CD4-positive, alpha-beta T cell treated with Interleukin-4 for 4 hours (primary cell): ENCODE measurements at places on chromosomes 6 and 20.

DNA sequence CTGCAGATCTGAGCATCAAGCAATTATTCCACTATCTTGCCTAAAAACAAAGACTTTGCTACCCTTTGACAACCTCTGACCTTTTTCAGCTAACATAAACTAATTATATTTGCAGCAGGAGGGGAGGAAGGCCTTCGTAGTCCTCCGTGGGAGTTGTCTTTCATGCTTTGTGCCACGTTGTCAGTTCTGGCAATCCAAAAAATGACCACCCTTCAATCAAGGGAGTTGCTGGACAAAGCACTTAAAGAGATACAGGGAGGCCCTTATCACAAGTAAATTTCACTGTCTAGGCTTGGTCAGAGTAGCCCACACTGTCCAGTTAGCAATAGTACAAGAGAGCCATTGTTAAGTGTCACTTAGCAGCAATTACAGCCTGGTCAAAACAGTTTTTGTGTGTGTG, 578.9 kb downstream of the HAO1 start:
- DNase-seq: no peak

DNA sequence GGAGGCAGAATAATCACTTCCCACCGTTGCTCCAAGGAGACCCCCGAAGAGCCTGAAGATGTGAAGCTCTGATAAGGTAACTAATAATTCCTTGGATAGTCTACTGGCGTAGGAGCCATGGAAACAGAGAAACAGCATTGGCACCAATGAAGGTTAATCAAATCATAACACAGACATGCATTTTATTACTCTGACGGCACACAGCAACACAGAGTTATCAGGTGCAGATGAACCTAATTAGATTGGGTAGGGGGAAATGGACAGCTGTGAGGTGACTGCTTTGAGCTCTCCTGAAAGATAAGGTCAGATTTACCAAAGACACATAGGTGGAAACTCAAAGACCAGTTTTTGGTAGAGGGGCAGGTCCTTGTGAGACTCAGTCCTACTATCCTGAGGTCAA, 544.0 kb upstream of the AGPAT4 start:
- DNase-seq: no peak

DNA sequence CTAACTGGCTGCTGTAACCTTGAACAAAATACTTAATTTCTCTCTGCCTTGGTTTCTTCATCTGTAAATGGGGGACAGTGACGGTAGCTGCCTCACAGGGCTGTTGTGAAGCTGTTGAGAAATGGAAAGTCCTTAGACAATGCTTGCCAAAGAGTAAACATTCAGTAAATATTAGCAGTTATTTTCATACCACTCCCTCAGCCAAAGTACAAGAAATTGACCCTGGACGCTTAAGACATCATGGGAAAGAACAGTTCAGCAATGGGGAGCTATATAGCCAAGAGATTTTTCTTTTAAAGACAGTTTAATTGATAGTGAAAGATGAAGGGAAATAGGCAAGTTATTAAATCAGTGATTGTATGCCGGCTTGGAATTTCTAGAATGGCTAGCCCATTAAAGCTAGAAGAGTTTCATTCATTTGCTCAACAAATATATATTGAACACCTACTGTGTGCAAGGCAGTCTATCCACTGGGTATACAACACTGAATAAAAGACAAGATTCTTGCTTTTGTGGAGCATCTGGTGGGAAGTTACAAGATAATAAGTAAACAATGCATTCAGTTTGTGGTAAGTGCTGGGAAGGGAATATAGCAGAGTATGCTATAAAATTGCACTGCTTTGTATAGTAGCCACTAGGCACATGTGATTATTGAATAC, 2.0 kb downstream of the CTNNBL1 start:
- no peak for DNase-seq

GRCh38 chr6:2725999-2726567, 24.6 kb downstream of the MYLK4 start:
- DNase-seq: peak; percentile 10

DNA sequence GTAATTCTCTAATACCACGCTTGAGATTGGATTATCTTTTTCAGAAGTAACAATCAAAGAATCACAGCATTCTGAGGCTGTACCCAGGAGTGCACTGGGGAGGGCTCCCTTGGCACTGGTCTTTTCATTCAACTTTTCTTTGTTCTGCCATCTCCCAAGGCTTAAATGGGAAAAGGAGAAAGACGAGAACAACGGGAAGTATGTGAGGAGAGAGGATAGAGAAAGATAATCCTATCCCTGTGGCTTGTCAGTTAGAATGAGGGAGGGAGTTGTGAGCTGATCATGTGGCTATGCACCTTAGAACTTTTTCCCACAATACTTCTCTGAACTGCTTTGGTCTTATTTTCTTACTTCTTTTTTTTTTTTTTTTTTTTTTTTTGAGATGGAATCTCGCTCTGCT, 83.1 kb downstream of the CAP2 start:
- DNase-seq: no peak

- no peak for DNase-seq
These were observed 190.4 kb downstream of the OGFRL1 start for GRCh38 chr6:71478834-71479541.

GRCh38 chr6:15402406-15403045, 156.7 kb downstream of the JARID2 start:
- DNase-seq: no peak

DNA sequence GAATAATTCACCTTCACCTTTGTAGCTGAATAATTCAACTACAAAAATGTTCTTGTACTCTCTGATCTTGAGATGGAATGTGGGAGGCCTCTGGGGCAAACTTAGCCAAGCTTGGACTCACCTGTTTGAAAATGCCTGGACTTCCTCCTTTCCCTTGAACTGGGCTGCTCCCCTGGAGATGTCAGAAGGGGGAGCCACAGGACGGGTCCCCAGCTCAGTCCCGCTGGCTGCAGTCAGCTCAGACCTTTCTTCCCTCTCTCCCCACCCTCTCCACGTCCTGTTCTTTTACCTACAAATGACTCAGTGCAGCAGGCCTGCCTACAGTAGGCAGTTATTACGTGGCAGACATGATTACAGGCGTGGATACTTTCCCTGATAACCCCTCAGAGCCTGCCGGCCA, 131.5 kb upstream of the RALGAPA2 start:
- no peak for DNase-seq

GRCh38 chr20:57435498-57436222, 44.5 kb downstream of the RBM38 start:
- peak; percentile 41 for DNase-seq

- no peak for DNase-seq
These were observed 66.4 kb upstream of the KIF13A start for GRCh38 chr6:18053555-18054445.

GRCh38 chr6:3454273-3455010, 2.4 kb downstream of the SLC22A23 start:
- no peak for DNase-seq

GRCh38 chr6:15264902-15265761, 19.3 kb downstream of the JARID2 start:
- no peak for DNase-seq

DNA sequence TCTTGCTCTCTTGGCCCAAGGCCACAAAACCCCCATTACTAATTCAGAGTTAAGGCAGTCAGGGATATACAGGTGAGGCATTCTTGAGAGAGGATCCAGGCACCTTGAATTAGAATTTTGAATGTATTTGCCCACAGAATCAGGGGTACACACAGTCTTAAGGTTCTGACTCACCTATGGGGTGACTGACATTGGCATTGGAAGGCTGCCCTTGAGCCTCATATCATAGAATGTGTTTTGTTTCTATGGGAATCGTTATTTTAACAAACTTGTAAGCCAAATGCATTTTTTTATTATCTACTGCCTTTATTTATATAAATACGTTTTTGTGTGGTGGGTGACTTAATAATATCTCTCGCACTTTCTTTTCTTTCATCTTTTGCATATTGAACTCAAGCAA, 218.6 kb upstream of the CITED2 start:
- DNase-seq: no peak

- no peak for DNase-seq
These were observed 125.8 kb upstream of the BCLAF1 start for GRCh38 chr6:136415351-136416007.

DNA sequence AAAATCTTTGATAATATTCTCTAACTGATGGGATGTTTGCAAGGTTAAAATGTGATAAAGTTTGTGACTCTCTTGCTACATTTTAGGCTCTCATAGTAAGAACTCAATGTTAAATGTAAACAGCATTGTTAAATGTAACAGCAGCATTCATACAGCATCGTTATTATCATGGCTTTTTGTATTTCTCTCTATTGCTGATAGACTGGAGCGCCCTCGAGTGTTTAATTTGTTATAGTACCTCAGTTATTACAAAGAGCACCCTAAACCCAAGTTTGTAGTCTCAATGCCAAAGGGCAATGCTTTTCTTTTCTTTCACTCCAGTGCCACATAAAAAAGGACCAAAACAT, 14.9 kb upstream of the TTPAL start:
- DNase-seq: peak; percentile 7

DNA sequence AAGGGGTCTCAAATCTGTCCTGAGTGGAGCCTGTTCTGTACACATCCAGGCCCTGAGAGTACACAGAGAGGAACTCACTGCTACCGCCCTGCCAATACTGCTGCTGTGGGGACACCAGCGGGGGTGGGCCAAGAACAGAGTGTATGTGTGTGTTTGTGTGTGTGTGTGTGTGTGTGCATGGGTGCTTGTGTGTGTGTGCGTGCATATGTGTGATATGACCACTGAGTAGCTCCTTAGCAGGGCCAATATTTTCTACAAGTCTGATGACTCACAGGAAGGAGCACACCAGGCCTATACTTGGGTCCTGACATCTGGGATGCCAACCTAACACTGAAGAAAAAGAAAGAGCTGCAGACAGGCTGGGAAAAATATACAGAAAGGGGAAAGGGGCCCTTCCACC, 1.4 kb downstream of the RAET1E start:
- DNase-seq: no peak

DNA sequence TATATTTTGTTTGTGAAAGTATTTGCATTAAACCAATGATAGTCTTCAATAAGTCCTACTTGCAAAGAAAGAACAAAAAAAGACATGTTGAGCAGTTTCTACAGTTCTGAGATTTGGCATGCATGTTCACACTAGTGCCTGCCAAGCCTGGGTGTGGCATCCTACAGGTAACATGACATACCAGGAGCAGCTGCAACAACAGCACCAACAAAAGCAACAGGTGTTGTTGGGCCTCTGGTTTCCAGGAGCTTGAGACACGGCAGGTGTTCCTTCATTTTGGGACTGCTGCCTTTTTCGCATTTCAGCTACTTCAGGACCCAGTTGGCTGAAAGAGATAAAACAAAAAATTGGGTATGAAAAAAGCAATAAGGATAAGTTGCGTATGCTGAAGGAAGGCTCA, 41.2 kb upstream of the MTRF1L start:
- no peak for DNase-seq

- no peak for DNase-seq
These were observed 119.9 kb upstream of the MOCS1 start for GRCh38 chr6:40054186-40054585.

- no peak for DNase-seq
These were observed 48.4 kb upstream of the EZR start for GRCh38 chr6:158867381-158868121.

DNA sequence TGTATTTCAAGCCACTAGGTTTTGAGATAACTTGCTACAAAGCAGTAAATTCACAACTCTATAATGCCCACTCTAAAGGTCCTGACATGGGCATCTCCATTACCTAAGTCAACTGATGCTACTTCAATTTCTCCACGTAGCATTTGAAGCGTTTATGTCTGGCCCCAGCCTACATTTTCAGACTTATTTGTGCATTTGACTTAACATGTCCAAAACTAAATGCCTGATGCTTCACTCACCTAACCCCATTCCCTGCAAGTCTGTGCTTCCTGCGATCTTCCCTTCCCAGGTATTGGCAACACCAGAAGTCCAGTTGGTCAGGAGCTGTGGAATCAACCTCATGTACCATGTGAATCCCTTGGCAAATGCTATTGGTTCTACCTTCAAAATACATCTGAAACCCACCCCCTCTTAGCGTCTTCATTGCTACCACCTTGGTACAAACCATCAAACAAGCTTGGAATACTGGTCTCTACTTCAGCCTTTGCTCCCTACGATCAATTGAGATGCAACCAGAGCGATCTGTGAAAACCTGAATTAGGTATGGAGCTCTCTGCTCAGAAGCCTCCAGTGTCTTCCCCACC, 12.8 kb upstream of the ZNFX1 start:
- no peak for DNase-seq

DNA sequence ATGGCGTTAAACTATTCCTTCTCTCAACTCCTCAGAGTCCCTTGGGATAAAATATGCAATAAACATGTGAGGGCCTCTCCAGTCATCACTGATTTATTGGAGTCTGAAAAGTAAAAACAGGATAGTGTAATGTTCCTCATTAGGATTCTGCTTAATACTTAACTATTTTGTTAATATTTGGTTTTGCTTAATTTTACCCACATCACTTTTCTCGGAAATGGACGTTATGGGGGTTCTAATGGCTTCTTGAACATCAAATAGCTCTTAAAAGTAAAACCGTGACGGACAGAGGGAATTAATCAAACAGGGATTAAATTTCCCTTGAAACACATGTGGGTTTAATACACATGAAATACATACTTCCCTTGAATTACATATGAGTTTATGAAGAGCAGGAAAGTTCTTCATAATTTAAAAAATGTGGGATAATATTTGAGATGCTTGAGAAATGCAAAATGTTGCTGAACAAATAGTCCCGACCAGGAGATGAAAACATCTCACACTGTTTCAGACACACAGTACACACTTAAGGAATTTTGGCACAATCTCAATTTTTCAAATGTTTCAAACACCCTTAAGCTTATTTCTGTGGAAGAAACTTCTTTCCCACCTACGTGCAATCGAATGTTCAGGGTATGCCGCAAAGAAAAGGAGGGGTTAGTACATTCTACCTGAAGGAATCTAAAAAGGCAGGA, 38.4 kb upstream of the EIF2S2 start:
- DNase-seq: no peak

- DNase-seq: no peak
These were observed 55.5 kb downstream of the TRAF3IP2 start for GRCh38 chr6:111550195-111550594.

DNA sequence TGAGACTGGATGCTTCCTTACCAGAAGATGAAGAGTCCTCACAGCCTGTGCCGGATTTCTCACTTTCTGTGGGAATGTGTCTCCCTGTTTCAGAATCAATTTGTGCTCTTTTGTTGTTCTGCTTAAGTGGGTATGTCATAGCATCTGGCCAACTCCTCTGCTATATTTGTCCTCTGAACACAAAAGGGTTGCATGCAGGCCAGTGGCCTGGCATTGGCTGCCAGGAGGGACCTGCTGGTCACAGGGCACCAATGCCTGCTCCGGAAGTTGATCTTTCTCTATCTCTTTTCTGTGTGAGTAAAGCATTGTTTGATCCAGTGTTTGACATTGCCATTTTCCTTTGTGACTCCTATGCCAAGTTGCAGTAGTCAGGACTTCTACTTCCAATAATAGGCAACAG, 47.8 kb downstream of the JARID2 start:
- DNase-seq: no peak

GRCh38 chr20:57818418-57819181, 108.8 kb upstream of the PMEPA1 start:
- DNase-seq: no peak

- DNase-seq: no peak
These were observed 37.5 kb downstream of the SASH1 start for GRCh38 chr6:148379966-148380713.

GRCh38 chr20:8335495-8336195, 203.6 kb downstream of the PLCB1 start:
- DNase-seq: no peak

- no peak for DNase-seq
These were observed 21.9 kb downstream of the VEGFA start for GRCh38 chr6:43791745-43792422.

- DNase-seq: no peak
These were observed 2.5 kb downstream of the GRM4 start for GRCh38 chr6:34143196-34143883.

GRCh38 chr6:67231092-67231491, 1404.0 kb upstream of the ADGRB3 start:
- no peak for DNase-seq
